Ureter (tissue), 1 donor: ENCODE measurements at places on chromosomes 11 and 22.

GRCh38 chr22:46054091-46055073 is 77.4 kb upstream of the WNT7B start:
- DNase-seq: no peak

DNA sequence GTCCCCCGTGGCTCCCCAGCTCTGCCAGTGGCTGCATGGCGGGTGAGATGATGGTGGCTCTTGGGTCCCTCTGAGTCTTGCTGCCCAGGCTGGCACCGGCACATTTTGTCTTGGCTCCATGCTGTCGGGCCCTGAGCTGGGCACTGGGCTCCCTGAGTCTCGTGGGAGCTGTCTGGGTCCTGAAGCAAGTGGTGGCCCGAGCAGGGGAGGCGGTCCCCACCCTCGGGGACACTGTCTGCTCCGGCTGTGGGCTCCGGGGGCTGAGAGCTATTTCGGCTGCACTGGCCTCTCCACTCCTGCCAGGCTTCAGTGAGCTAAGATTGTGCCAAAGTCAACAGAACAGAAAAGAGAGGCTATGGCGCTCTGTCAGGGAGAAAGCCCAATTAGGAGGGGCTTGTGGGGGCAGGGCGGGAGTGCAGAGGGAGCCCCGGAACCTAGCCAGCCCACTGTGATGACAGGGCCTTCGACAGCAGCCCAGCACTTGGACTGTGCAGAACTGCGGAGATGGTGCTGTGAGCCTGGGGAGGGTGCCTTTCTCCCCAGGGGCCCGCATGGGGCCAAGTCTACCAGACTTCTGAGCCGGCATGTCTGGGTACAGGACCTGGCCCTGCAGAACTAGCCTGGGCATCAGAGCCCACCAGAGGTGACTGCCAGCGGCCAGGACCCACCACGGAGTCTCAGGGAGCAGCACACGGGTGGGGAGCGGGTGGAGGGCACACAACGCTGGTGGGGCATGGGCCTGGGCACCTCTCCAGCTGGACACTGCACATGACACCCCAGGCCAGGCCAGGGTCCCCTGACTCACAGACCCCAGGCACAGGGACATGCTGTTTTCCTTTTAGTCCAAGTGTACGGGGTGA is 38.0 kb downstream of the RTN4R start:
- no peak for DNase-seq

- DNase-seq: no peak
Measured at GRCh38 chr11:117989351-117990102, 3.3 kb downstream of the IL10RA start.

GRCh38 chr11:46555267-46556054 is 38.4 kb downstream of the AMBRA1 start:
- DNase-seq: no peak

DNA sequence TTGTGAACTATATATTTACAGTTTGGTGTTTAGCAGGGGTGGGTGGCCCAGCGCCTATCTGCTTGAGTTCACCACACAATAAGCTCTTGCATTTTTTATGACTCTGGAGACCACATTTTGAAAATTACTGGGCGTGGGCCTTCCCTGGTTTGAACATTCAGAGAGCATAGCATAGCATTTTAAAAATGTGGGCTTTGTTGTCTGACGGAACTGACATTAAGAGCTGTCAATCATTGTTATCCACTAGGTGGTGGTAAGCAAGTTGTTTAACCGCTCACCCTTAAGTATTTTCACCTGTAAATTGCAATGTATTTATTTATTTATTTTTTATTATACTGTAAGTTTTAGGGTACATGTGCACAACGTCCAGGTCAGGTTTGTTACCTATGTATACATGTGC is 1.0 kb downstream of the NLRP14 start:
- no peak for DNase-seq

GRCh38 chr11:2209900-2210321 is 38.3 kb upstream of the TH start:
- no peak for DNase-seq

DNA sequence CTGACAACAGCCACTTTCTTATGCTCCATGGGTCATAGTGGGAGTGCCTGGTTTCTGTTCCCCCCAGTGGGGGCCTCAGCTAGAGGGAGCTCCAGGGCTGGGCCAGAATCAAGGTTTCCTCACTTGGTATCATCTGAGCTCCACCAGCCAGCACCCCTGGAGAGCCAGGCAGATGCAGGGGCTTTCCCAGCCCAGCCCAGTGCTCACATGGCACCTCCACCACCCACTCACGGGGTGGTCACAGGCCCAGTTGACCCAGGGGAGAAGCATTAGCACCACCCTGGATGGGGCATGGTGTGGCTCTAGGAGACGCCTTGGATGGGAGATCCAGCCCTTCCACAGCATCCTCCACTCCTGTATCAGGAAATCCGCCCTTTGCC is 24.1 kb upstream of the WNT7B start:
- DNase-seq: no peak

DNA sequence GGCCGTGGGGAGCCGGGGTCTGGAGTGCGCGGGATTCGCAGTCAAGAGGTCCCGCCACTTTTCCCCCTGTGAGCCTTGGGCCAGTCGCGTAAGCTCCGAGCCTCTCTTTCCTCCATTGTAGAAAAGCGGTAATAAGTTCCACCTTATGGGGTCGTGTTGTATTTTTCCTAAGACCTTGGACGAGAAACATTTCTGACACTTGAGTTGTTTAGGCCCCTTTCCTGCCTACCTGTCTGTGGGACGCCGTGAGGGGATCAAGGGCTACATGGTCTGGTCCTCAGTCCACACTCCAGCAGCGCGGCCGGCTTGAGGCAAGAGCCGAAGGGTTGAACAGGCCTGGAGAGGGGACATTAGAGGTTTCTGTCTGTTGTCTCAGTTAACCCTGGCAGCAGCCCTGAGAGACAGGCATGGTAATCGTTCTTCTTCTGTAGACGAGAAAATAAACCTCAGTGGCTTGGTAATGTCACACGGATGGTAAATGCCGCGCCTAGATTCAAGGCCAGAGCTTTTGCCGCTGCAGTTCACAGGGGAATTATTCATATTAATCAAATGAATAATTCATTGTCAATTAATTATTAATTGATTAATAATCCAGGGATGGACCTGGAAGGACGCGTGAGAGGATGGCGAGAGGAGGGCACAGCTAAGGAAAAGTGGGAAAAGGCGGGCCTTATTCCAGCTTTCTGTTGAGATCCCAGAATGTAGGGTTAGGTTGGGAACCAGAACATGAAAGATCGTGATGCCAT is 545 bp downstream of the FEN1 start:
- DNase-seq: no peak

GRCh38 chr22:44750481-44750880 is 1.9 kb upstream of the ARHGAP8 start:
- DNase-seq: no peak

DNA sequence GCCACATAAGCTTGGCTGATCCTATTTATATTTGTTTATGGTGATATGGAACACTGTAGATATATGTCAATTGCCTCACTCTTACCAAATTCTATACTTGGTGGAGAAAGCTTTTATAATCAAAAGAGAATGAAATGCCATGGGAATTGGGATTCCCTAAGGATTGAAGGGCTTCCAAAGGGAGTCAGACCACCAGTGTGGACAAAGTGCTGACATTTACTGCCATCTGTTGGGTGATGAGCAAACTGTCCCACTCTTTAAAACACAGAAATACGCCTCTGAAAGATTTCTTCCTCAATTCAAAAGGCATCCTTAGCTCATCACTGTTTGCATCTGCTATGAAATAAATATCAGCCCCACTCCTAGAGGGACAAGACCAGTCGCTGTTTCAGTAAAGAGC is 7.1 kb downstream of the SLC1A2 start:
- DNase-seq: no peak

GRCh38 chr11:44815917-44816456 is 89.2 kb downstream of the TSPAN18 start:
- DNase-seq: no peak

GRCh38 chr11:44595964-44596381 is 30.5 kb downstream of the CD82 start:
- peak; percentile 62 for DNase-seq

- no peak for DNase-seq
Measured at GRCh38 chr11:38766796-38767195, 2168.8 kb upstream of the RAG2 start.

- DNase-seq: no peak
Measured at GRCh38 chr11:9104580-9104979, 13.2 kb upstream of the SCUBE2 start.

DNA sequence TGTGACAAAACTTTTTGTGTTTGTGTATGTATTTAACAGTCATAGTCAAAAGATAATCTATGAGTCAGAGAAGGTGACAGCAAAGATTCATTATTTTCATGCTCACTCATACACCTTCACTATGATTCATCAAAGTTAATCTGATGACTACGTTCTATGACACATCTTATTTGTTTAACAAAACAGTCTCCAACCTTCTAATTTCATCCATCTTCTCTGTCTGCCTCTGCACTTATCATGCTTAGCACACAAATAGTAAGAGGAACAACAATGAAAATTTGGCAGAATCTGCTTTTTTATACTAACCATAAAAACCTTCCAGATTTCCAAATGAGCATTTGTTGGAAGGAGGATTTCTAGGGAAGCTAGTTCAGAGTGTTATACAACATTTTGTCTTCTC is 568.9 kb downstream of the LUZP2 start:
- no peak for DNase-seq

DNA sequence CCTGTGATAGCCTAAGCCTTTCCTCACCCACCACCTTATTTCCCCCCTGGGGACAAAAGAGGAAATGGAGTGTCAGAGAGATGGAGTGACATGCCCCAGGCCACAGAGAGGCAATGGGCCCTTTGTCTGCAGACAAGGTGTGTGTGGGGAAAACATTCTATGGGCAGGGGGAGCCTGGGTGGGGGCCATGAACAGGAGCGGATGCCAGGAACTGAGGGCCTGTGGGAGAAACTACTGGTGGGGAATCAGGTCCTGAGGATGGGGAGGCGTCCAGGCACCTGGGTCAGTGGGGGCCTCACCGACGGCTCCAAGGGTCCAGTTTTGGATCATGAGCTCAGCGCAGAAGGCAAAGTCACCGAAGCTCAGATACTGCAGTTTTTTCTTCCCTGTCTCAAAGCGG is 3.0 kb downstream of the FIBP start:
- no peak for DNase-seq

GRCh38 chr11:66641834-66642233 is 3.3 kb downstream of the RBM4 start:
- DNase-seq: no peak

- no peak for DNase-seq
Measured at GRCh38 chr22:31447337-31447736, 42.3 kb downstream of the EIF4ENIF1 start.

DNA sequence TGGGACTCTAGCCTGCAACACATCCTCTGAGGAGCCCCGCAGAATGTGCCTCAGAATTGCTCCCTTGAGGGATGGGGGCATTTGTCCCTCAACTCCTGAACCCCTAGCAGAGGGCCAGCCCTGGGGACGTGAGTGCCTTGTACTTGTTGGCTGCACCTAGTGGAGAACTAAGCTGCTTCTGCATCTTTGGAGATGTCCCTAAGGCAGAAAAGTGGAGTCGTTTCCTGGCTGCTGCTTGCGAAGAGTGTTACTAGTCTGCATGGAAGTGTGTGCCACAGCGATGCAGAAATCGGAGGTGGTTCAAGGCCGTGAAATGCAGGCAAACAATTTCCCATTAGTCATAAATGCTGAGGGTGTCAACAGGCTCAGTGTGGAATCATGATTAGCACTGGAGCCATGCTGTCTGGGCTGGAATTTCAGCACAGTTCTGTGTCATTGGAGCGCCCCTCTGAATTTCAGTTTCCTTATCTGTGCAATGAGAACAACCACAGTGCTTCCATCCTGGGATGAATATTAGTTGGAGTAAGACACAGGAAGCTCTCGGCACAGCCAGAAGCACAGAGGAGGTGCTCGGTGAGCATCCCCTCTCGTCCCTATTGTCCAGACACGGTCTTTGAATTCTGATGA is 56.5 kb downstream of the MIAT start:
- DNase-seq: no peak

DNA sequence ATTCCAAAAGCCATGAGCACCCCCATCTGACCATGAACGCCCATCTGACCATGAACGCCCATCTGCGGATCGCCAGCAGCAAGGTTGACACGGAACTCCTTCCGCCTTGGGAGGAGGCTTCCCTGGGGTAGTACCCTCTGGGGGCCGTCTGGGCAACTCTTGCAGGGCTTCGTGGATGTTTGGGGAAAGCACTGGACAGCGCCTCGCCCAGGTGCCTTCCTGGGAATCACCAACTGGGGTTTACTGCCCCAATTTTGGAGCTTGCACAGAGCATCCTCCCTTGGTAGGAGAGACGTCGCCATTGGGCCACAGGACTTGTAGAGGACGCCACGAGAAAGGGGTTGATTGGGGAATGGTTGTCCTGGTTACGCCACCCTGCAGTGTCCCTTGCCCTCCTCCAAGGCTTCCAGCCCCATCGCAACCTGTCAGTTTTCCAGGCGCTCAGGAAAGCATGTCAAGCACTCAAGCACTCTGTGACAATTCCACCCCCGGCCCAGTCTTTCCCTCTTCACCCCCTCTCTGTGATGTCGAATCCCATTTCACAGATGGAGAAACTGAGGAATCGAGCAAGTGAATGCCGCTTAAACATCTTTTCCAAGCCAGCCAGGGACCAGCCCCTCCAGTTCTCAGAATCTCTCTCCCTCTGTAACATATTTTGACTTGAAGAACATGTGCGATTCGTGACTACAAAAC is 914 bp upstream of the PRDM11 start:
- DNase-seq: no peak

GRCh38 chr11:22677153-22677903 is 10.9 kb downstream of the GAS2 start:
- DNase-seq: no peak

GRCh38 chr22:33921525-33922348 is 1.5 kb upstream of the LARGE1 start:
- DNase-seq: peak; percentile 67

GRCh38 chr22:48950151-48950915 is 877.3 kb downstream of the BRD1 start:
- DNase-seq: peak; percentile 29
